ENCODE measurements at places on chromosomes 2 and 18.

- DNase-seq, result no peak
Observed at GRCh38 chr2:129055824-129056223, 737.2 kb upstream of the HS6ST1 start.

DNA sequence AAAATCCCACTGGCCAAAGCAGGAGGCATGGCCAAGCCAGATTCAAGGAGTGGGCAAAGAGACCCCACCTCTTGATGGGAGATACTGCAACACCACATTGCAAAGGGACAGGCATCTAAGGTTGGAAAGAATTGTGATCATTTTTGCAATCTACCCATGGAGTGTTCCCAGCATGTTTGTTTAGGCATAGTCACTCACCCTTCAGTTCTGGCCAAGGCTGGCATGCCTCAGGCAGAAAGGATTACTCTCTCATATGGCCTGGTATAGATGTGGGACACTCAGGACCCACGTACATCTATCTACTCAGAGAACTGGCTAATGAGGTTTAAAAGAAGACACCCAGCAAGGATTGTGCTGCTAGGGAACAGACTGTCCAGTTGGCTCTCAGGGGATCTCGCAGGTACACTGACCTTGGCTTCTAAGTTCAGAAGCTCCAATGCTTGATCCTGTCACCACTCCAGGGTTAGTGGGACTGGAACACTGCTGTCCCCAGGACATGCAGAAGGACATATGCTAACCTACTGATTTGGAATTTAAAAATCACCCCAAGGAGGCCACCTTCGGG lies 183.7 kb downstream of the KLHL29 start:
- no peak for DNase-seq

GRCh38 chr2:58065248-58065647 lies 18.6 kb downstream of the VRK2 start:
- no peak for DNase-seq

DNA sequence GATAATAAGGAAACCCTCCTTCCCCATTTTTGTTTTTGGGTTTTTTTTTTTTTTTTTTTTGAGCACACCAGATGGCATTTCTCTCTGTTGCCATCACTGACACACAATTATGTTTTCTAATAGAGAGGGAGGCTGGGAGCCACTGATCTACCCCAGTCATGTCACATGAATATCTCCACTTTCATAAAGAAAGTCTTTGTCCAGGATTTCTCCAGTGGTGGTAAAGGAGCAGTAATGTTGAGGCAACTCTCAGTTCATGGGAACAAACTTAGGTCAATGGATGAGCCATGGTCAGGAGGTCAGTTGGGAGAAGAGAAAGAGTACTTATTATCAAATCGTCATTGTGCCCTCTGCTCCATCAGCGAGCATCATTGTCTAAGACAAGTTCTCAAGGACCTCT lies 603.7 kb downstream of the ARHGAP15 start:
- no peak for DNase-seq

DNA sequence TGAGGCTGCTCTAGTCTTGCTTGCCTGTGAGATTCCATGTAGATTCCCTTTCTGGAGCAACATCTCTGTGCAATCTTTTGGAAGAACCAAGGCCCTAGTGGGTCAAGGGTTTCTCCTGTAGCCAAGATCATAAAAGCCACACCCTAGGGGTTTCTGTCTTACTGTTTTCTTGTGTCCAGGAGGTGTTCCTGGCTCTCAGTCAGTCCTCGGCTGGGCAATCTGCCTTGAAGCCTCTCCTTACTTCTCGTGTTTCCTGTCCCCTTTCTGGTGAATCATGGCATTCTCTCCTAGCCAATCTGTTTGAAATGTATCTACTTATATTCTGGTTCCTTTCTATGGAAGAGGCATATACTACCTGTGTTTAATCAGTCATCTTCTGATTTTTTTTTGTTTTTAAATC lies 484.8 kb upstream of the UBE2E3 start:
- no peak for DNase-seq

GRCh38 chr2:222448748-222449181 lies 24.4 kb downstream of the SGPP2 start:
- no peak for DNase-seq
